Right ventricle myocardium inferior (tissue), 1 donor: ENCODE measurements at places on chromosomes 1 and 21. TPM values are rescaled to one million over a fixed set of nuclear protein-coding genes. Genes with fewer than 3 reads are reported as not detected.

Gene C4BPB
- total RNA-seq = not detected

Gene MATN1
- not detected for total RNA-seq

Gene RPTN
- not detected for total RNA-seq

Gene MAP7D1
- 383 TPM for total RNA-seq

Gene GPATCH3
- 10.9 TPM for total RNA-seq

Gene TNFRSF18
- total RNA-seq = not detected

Gene LCE1E
- not detected for total RNA-seq

Gene C1orf216
- 9.8 TPM for total RNA-seq

Gene PPIAL4G
- not detected for total RNA-seq

Gene MMP23B
- total RNA-seq = 36.2 TPM

Gene S1PR1
- 58.5 TPM for total RNA-seq

Gene UBE2U
- 0.95 TPM for total RNA-seq

Gene TTC34
- total RNA-seq = 0.70 TPM

Gene ACTN2
- total RNA-seq = 2,525 TPM

Gene FYB2
- total RNA-seq = 14.0 TPM

Gene PLPP3
- total RNA-seq = 143 TPM
